Stimulated activated CD8-positive, alpha-beta memory T cell treated with anti-CD3 and anti-CD28 coated beads, Interleukin-15, amount 100 ng/mL, for 1 hour (primary cell): ENCODE measurements at places on chromosomes 13 and 19.

GRCh38 chr13:53214433-53214832 lies 185.8 kb downstream of the OLFM4 start:
- no peak for DNase-seq

GRCh38 chr19:35943321-35944301 lies 7.4 kb downstream of the LRFN3 start:
- no peak for DNase-seq

DNA sequence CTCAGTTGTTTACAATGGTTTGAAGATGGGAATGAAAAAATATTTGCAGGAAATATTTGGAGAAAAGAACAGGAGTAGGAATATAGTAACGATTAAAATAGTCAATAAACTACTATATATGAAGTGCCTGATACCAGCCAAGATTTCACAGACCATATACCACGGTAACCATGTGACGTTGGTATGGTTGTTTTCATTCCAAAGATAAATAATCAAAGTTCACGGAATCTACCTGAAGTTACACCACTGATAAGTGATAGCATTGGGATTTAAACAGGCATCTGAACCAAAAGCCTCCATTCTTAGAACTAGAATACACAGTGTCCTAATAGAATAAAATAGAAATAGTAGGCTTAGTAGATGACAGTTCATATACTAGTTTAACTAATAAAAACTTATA lies 123.5 kb downstream of the RBM26 start:
- no peak for DNase-seq

DNA sequence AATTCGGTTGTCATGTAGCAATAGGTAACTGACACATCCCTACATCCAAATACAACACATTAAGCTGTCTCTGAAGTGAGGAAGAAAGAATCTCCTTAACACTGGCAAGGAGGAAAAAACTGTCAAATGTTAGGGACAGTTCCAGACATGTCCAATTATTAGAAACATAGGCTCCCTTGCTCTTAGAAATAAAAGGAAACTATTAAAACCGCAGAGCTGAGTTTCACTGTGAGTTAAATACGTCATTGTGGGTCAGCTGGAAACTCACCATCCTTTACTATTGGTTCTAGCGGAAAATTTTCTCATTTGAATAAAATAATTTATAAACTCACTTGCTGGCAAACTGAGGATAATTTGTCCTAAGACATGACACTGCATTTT lies 40.7 kb downstream of the STARD13 start:
- DNase-seq, result no peak

GRCh38 chr13:40595693-40596092 lies 70.7 kb downstream of the FOXO1 start:
- no peak for DNase-seq
